Pulmonary artery endothelial cell (primary cell): ENCODE measurements at places on chromosomes 3 and 15.

- no peak for DNase-seq
Measured at GRCh38 chr15:56058986-56059385, 65.6 kb upstream of the NEDD4 start.

- no peak for DNase-seq
Measured at GRCh38 chr3:150180334-150180733, 209.6 kb upstream of the PFN2 start.

- peak; percentile 98 for DNase-seq
Measured at GRCh38 chr15:63858881-63859280, 25.1 kb upstream of the HERC1 start.

- no peak for DNase-seq
Measured at GRCh38 chr3:170364965-170365364, 7.5 kb downstream of the SKIL start.

DNA sequence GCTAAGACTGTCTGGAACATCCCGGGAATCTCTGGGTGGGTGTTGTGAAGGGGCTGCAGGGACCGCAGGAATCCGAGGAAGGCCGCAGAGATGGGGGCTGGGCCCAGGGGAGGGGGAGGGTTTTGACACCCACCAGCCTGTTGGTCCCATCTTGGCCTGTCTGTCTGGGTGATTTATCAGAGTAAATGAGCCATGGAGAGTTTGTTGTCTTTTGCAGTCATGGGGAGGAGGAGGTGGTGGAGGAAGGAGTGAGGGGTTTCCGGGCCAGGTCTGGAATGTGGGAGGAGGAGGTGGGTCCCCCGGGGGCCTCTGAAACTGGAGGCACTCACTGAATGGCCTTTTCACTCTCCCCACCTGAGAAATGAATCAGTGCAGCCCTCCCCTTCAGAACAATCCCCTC, 11.5 kb downstream of the SEMA3F start:
- no peak for DNase-seq

GRCh38 chr15:72154316-72154715, 36.1 kb downstream of the SENP8 start:
- no peak for DNase-seq

DNA sequence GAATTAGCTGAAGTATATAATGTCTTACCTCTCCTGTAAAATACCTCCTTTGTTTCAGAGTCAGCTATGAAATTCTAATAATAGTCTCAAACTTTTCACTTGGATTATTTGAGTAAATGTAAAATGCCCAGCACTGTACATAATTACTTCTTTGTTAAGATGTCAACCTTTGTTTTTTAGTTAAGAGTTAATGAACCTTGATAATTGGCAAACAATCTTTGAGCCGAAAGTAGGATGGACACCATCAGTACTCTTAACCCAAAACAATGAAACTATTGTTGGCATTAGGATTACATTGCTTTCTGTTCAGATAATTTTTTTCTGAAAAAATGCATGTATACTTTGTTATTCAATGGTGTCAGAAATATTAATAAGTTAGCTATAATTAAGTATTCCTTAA, 3.0 kb upstream of the NECTIN3 start:
- no peak for DNase-seq

DNA sequence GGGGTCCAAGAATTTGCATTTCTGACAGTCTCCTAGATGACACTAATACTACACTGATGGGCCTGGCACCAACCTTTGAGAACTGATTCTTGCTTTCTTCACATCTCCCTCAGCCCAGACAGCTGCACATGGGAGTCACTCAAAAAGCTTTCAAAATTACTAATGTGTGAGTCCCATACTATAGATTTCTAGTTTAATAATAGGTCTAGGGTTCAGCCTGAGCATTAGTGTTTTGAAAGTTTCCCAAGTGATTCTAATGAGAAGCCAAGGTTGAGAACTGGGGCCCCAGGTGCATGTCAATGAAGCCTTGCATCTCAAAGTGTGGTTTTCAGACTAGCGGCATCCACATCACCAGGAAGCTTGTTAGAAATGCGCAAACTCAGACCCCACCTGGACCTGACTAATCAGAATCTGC, 159.9 kb upstream of the CMC1 start:
- no peak for DNase-seq

DNA sequence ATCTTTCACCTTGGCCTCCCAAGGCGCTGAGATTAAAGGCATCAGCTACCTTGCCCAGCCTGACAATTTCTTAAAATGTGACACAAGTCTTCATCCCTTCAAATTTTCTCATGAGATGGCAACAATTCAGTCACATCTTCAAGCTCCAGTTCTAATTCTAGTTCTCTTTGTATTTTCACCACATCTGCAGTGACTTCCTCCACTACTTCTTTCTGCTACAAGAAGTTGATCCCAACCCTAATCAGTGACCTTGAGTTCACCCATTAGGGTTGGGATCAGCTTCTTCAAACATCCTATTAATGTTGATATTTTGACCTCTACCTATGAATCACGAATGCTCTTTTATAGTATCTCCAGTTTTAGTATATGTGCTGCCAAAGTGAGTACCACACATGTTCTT, 59.8 kb downstream of the TRIM71 start:
- DNase-seq: no peak

- DNase-seq: no peak
Measured at GRCh38 chr3:129732200-129732876, 125.9 kb upstream of the PLXND1 start.

DNA sequence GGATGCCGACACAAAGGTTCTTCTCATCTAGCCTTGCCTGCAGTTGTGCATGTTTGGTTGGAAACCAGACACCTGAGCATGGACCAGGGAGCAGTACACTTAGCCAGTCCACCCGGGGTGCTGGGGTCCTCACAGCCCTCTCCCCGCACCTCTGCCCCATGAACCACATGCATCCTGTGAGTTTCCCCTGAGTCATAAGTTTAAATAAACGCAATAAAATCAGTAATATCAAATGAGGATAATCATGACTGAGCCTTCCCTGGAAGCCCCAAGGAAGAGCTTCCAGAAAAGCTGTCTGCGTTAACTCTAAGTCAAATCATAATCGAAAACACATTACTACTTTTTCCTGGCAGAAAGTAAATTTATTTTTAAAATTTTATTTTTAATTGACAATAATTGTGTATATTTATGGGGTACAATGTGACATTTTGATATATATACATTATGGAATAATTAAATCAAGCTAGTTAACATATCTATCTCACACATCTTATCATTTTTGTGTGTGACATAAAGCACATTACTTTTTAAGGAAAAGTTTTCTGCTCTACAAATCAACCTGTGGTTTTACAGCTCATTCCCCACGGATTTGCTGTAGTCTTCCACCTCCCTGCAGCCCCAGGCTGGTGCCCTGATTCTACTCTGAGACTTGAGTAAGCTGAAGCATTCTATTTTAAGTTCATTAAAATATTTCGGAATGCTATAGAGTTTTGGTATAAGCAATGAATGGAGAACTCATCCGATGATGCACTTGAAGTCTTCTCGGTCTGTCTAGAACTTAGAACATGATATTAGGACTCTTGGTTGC, 166.0 kb upstream of the EIF1B start:
- DNase-seq: no peak
